ENCODE measurements at places on chromosomes 7 and 10.

DNA sequence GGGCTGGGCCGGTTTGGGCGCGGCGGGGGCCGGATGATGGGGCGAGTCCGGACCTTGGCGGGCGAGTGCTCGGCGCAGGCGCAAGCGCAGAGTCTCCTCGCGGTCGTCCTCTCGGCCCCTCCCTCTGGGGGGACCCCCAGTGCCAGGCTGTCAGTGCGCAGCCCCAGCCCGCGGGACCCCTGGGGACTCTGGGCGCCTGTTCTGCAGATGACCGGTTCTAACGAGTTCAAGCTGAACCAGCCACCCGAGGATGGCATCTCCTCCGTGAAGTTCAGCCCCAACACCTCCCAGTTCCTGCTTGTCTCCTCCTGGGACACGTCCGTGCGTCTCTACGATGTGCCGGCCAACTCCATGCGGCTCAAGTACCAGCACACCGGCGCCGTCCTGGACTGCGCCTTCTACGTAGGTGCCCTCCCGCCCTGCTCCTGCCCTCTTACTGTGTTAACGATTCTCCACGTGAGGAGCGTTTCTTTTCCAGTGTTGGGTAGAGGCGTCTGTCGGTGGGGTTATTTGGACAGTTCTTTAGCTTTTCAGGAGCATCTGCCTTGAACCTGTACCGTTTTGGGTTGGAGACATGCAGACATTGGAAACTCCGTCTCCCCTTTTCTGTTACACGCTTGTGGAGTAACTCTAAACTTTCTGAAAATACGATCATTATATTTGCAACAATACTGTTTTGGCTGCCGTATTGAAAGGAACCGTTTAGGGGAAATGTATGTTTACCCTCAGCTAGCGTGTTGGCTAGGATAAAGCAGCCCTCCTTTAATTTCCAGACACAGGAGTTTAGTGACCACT lies 706 bp downstream of the BUB3 start:
- DNase-seq: peak; percentile 61

GRCh38 chr7:134473861-134474291 lies 15.0 kb upstream of the AKR1B1 start:
- DNase-seq: peak; percentile 30

GRCh38 chr7:131904760-131905327 lies 348.4 kb upstream of the PODXL start:
- DNase-seq: no peak

DNA sequence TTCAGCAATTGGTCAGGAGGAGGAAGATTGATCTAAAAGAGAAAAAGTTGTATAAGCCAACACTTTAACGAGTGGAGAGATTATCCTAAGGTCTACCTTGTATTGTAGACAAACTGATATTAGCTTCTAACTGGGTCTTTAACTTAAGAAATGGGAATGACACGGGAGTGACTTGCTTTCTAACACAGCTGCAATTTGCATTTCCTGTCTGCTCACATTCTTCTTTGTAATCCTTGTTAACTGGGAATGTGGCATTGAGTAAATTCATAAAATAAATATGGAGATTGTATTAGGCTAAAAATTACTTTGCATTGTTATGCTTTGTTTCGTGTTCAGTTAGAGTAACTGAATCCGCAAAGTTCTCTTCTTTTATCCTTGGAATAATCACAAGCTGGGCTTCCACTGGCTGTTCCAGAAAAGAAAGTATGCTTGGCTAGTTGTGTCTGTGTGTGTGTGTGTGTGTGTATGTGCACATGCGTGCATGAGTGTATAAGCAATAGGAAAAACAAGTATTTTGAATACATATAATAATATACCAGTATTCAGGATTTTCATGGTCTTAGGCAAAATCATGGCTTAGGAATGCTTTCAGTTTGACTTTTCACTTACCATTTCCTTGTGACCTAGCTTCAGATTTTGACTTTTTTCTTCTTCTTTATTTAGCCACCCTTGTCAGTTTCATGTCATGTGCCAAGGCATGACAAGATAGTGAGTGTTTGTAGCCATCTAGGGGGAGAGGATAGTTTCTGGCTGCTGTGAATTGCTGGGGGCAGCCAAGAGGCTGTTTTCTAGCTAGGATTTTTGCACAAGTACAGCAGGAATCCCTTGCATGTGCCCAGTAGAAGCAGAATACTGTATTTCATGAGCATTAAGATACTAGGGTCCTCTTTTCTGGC lies 54.5 kb upstream of the FZD8 start:
- DNase-seq: no peak

GRCh38 chr7:122248472-122248871 lies 56.1 kb downstream of the FEZF1 start:
- DNase-seq: peak; percentile 32

GRCh38 chr7:77315182-77315591 lies 101.0 kb downstream of the GSAP start:
- no peak for DNase-seq

GRCh38 chr7:40315277-40315676 lies 180.5 kb downstream of the SUGCT start:
- DNase-seq: peak; percentile 90

GRCh38 chr10:90591629-90592028 lies 266.2 kb downstream of the HTR7 start:
- DNase-seq: no peak

DNA sequence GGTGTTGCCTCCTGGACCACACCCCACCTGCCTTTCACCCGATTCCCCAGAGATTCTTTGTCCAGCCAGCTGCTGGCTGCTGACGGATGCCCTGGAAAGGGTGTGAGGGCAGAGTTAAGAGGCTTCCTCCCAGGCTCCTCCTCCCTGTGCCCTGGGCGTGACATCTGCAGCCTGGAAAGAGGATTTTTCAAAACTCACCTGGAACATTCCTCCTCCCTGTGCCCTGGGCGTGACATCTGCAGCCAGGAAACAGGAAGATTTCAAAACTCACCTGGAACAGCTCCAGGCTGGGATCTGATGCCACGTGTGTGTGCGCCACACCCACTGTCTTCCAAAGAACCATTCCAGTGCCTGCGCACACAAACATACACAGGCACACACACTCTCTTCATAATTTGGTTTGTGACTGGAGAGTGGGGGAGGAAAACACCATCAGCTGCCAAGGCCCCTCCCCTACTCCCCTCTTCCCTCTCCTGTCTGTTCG lies 5.2 kb downstream of the MARVELD1 start:
- no peak for DNase-seq

DNA sequence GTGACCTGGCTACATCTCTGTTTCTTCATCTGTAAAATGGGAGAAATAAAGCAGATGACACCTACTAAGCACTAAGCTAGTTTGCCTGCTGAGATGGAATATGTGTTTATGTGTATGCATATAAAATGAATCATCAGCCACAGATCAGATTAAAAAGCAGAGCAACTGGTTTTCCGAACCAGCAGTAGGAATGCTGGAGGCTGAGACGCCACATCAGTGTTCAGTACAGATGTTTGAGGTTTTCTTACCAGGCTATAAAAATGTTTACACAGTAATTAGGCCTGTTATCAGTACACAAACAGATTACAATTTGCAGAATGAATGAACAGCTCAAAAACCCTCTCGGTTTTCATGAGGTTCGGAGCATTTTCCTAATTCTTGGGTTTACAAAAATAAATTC lies 85.8 kb downstream of the CALN1 start:
- peak; percentile 57 for DNase-seq

- DNase-seq: no peak
These were observed 292.4 kb downstream of the GATA3 start for GRCh38 chr10:8346861-8347260.

GRCh38 chr7:70285854-70286253 lies 687.6 kb downstream of the AUTS2 start:
- no peak for DNase-seq

- DNase-seq: no peak
These were observed 402.9 kb downstream of the MAGI2 start for GRCh38 chr7:79050603-79051002.

- no peak for DNase-seq
These were observed 63.9 kb upstream of the SORCS3 start for GRCh38 chr10:104577163-104577562.

GRCh38 chr7:12771378-12771877 lies 84.0 kb downstream of the ARL4A start:
- peak; percentile 45 for DNase-seq

GRCh38 chr10:49269523-49269922 lies 29.4 kb upstream of the C10orf71 start:
- DNase-seq: no peak

DNA sequence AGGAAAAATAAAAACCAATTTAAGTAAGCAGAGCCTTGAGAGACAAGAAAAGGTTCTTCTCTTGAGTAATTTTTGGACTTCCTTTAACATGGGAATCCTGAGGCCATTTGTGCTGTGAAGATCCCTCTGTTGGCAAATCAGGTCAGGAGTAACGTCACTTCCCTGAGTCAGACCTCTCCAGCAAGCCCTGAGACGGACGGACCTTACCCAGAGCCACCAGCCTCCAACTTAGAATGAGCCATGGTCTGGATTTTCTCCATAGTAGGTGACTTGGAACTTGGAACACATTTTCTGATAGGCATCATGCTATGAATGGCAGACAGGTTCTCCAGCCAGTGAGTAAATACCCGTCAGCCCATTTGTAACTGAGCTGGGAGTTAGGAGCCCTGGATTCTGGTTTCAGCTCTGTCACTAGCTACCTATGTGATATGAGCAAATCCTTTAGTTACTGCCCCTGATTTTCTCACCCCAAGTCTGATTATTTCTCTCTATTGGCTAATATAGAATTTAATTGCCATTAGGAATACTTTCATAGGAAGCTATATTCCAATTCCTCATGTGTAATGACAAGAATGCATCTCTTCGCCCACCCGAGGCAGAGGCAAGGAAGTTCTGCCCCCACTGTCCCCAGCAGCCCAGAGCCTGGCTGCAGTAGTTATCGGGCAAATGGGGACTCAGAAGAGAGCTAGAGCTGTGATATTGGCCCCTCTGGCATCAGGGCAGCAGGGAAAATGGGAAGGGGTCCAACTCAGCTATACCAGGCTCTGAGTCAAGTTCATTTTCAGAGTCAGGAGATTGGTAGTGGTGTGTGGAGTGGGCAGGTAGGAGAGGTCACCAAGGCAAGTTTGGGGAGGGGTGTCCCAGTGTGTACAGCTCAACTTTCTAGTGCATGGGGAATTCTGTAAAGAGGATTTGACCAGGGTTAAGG lies 153.7 kb upstream of the AGK start:
- no peak for DNase-seq

- peak; percentile 59 for DNase-seq
These were observed 129.0 kb downstream of the HERPUD2 start for GRCh38 chr7:35565927-35566326.

DNA sequence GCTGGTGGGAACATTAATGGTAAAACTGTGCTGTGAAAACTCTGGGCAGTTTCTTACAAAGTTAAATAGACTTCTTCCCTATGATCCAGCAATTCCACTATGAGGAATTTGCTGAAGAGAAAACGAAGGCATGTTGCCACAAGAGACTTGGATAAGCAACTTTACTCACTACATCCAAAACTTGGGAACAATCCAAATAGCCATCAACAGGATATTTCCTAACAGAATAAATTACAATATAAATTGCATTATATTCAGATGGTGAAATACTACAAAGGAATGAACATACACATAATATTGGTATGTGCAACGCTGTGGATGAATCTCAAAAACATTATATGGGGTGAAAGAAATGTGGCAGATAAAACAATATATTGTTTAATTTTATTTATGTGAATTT lies 21.4 kb upstream of the MKI67 start:
- DNase-seq: no peak

- DNase-seq: peak; percentile 2
These were observed 82.9 kb downstream of the ELFN1 start for GRCh38 chr7:1752771-1753563.

GRCh38 chr10:43354330-43354635 lies 17.2 kb upstream of the FXYD4 start:
- DNase-seq: no peak

DNA sequence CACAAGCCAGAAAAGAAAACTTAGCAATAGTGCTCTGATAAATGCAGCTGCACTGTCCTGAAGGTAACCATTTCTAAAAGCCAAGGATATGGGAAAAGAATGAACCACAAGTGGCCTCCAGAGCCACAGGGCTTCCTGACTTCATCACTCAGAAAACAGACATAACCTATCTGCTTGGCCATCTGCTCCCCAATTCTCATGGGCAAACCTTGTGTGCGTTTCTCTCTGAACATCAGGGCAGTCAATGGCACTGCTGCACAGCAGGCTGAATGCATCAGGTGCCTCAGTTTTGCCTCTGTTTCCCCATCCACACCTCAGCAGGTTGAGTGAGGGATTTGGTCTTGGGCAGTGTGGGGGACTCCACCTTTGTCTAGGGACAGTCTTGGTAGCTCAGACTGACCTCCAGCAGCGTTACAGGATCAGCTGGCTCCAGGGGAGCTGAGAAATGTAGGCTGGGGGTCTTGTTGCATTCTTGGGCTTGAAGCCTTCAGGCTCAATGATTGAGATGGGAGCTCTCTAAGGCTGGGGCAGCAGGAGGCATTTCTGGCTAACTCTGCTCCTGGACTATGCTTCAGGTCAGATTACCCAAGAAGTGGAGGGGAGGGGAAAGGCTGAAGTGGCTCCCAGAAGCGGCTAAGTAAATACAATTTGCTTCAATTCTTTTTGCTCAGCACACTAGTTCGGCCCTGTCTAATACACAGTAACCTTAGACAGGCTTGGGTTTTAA lies 23.6 kb upstream of the PDLIM1 start:
- DNase-seq: no peak

DNA sequence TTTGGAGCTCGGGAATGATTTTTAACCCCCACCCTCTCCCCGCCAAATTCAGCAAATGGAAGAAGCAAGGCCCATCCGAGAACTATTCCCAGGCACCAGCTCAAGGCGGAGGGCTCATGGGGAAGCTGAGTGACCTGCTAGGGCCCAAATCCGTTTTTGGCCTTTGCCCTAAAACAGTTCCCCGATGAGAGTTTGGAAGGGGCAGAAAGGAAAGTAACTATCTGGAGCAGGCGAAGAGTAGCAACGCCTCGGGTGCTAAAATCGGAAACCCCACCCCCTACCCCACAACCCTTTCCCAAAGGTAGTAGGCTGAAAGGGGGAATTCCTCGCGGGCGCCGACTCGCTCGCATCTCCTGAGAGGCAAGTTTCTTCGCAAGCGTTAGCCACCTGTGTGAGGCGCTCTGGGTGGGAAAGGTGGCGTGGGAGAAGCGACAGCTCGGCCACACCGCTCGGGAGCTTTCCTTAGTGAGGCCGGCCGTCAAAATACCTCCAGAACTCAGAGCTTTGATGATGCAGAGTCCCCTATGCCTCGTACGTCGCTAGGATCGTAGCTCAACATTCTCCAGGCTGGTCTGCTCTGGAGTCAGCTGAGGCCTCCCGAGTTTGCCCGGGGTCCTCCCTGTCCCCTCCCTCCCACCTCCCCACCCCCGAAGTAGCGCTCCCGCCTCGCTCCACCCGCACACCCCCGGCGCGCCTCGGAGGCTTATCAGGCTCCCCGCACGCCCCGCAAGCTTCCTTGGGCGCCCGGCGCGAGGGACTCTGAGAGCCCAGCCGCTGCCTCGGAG lies 642 bp upstream of the PRKG1 start:
- DNase-seq: peak; percentile 22

- DNase-seq: no peak
These were observed 8.8 kb upstream of the ZNF503 start for GRCh38 chr10:75410132-75411005.

DNA sequence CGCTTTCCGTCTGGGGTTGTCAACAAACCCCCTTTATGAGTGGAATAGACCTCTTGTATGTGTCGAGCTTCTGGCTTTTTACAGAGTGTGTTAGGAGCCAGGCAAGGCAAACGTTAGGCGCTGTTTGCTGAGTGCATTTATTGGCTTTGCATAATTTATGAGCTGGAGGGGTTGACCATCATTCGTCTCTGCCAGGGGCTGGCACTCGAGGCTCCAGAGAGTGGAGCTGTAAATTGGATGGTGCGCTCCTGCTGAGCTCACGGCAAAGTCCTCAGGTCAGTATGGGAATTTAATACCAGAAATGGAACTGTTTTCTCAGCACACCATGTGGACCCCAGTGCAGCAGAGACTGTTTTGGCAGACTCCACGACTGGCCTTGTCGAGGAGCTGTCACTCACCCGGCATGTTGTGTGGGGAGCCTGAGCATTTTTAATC lies 699.4 kb upstream of the GALNT17 start:
- DNase-seq: no peak

Data from Daoy (cell line).